ENCODE measurements at places on chromosomes 5 and 9. TPM values are rescaled to one million over a fixed set of nuclear protein-coding genes. Genes with fewer than 3 reads are reported as not detected.

ZDHHC12 gene
- 37.0 TPM for total RNA-seq

RLN2 gene
- not detected for total RNA-seq

AMBP gene
- total RNA-seq, result not detected

CYSRT1 gene
- not detected for total RNA-seq

SHB gene
- 57.9 TPM for total RNA-seq

IFNA2 gene
- total RNA-seq, result not detected

OTP gene
- total RNA-seq, result not detected

PCDHGC5 gene
- total RNA-seq, result 5.7 TPM

PRKAA1 gene
- total RNA-seq, result 158 TPM

CCDC171 gene
- total RNA-seq, result 6.4 TPM

GLRA1 gene
- not detected for total RNA-seq

SIT1 gene
- total RNA-seq, result 0.68 TPM

PDGFRB gene
- total RNA-seq, result 421 TPM

SMAD5 gene
- total RNA-seq, result 92.9 TPM

CREBRF gene
- total RNA-seq, result 39.3 TPM

GDNF gene
- total RNA-seq, result not detected

RNF183 gene
- total RNA-seq, result not detected

TPPP gene
- total RNA-seq, result 13.0 TPM

C8G gene
- not detected for total RNA-seq

MAPKAP1 gene
- total RNA-seq, result 73.4 TPM

OBP2B gene
- not detected for total RNA-seq

BHMT2 gene
- total RNA-seq, result 14.2 TPM

GPRIN1 gene
- total RNA-seq, result 2.0 TPM

PDE6A gene
- total RNA-seq, result not detected

GFI1B gene
- total RNA-seq, result not detected

CYLC2 gene
- not detected for total RNA-seq

All from thoracic aorta (tissue), 2 donors.